ENCODE measurements at places on chromosomes 13 and 19.
A peak's percentile ranks its signal among the peaks of the same experiment; 100 is the strongest.

- no peak for DNase-seq
Measured at GRCh38 chr13:100195568-100195967, 106.7 kb downstream of the PCCA start.

- no peak for DNase-seq
Measured at GRCh38 chr13:113959198-113959597, 14.7 kb downstream of the C13orf46 start.

- DNase-seq = no peak
Measured at GRCh38 chr13:94703271-94703670, 9.1 kb downstream of the SOX21 start.

DNA sequence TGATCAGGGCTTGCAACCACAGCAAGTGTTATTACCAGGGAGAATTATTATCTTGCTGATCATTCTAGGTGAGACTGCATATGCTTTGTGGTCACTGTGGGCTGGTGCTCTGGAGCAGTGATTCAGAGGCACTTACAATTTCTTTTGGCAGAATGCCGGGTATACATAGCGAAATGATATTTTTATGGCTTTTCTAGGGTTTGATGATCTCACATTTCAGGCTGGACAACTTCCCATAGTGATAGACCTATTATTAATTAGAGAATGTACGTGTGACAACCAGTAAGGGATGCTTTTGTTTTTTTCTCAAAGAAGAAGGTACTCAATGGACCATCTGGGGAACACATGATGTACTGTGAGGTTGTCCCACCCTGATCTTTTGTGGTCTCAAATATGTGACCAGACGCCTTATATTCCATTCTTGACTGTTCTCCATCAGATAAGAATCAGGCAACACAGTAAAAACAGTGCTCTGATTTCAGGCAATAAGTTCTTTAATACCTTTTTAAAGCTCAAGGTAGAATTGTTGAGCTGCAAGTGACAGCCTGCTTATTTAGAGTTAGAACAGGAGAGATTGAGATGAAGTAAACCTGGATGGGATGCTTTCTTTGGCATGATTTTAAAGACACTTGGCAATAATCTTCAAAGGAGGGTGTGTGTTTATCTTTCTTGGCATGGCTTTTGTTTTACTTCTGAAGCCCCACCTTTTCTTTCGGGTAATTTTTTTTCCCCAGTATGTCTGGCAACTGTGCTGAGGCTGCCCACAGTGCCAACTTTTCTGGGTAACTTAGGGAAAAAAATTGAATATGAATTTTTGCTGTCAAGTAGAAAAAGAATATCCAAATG lies 27.4 kb upstream of the SCEL start:
- DNase-seq = no peak

DNA sequence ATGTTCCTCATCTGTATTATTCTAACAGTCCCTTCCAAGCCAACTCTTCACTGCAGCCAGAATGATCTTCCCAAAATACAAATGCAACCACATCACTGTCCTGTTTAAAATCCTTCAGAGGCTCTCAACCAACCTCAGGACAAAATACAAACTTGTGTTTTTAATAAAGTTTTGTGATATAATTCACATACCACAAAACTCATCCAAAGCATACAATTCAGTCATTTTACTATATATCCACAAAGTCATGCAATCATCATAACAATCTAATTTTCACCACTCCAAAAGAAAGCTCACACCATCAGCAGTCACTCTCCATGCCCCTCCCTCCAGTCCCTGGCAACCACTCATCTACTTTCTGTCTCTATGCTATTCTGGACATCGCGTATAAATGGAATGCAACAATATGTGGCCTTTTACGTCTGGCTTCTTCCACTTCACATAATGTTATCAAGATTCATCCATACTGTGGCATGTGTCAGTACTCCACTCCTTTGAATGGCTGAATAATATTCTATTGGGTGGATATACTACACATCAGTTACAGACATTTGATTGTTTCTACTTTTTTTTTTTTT lies 81.7 kb upstream of the DOCK9 start:
- no peak for DNase-seq

DNA sequence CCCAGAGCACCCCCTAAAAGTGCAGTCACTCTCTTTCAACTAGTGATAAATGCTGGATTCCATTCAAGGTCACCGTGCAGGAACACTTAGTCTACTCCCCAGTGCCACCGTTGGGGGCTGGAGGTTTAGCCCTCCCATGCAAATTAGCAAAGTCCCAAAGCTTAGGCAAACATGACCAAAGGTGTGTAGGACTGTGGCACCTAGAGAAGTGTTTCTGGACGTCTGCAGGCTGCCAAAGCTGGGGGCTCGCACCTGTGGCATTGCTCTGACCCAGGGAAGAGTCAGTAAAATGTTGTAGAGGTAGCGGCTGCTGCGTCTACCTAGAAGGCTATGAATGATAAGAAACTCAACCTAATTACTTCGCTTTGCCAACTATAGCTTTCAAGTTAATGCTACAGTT lies 13.9 kb downstream of the COL4A1 start:
- no peak for DNase-seq

- no peak for DNase-seq
Measured at GRCh38 chr19:45177817-45178261, at the start of gene TRAPPC6A. TSS of gene TRAPPC6A (minus strand) at chr19:45178237. CDS start at chr19:45178218, 19 bp downstream.

DNA sequence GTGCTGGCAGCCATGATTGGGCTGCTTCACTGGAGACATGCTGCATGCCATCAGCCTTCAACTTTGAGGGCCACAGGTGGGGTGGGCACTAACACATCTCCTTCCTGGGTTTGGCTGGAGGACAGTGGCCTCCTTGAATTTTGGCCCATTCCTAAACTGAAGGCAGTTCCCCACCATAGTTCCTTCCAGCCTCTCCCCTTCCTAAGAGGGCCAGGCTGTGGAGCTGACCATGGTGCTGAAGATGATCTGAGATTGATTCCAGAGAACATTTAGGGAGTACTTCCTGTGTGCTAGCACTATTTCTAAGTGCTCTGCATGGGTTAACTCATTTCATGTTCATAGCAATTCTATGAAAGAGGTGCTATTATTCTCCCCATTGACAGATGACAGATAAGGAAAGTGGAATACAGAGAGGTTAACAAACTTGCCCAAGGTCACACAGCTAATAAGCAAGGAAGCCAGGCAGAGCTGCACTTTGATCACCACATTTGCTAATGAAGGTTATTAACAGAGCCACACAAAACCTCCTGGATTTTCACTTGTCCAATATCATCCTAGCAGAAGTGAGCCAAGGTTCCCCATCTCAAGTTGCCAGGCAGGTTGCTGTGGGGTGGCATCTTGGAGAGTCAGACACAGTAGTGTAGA lies 175.3 kb downstream of the ZIC5 start:
- peak; percentile 46 for DNase-seq

DNA sequence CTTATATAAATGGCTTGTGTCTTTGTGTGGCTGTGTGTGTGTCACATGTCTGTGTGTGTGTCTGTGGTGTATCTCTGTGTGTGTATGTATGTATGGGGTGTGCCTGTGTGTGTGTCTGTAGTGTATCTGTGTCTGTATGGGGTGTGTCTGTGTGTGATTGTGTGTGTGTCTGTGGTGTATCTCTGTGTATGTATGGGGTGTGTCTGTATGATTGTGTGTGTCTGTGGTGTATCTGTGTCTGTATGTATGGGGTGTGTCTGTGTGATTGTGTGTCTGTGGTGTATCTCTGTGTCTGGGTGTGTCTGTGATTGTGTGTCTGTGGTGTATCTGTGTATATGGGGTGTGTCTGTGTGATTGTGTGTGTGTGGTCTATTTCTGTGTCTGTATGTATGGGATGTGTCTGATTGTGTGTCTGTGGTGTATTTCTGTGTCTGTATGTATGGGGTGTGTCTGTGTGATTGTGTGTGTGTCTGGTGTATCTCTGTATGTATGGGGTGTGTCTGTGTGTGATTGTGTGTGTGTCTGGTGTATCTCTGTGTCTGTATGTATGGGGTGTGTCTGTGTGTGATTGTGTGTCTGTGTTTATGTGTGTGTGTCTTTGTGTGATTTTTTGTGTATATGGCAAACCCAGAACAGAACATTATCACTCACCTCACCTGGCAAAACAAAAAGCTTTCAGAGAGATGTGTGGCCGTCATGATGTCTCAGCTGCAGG lies 56.1 kb upstream of the MCF2L start:
- no peak for DNase-seq

Data from activated CD4-positive, alpha-beta memory T cell treated with anti-CD3 and anti-CD28 coated beads, Interleukin-2, amount 10 ng/mL, durations not matched to agents 7 days and 5 days (primary cell).